ENCODE measurements at places on chromosomes 16 and 17. TPM values are rescaled to one million over a fixed set of nuclear protein-coding genes. Genes with fewer than 3 reads are reported as not detected.

The TEKT5 gene
- 0.34 TPM for total RNA-seq

The ASB16 gene
- total RNA-seq: not detected

The KRT24 gene
- total RNA-seq: not detected

The USP43 gene
- 0.09 TPM for total RNA-seq

The SHCBP1 gene
- total RNA-seq: 5.7 TPM

The IKZF3 gene
- total RNA-seq: not detected

The TNFSF13 gene
- total RNA-seq: 0.34 TPM

All from bronchial smooth muscle cell (primary cell).